ENCODE measurements at places on chromosomes 6 and 20.

DNA sequence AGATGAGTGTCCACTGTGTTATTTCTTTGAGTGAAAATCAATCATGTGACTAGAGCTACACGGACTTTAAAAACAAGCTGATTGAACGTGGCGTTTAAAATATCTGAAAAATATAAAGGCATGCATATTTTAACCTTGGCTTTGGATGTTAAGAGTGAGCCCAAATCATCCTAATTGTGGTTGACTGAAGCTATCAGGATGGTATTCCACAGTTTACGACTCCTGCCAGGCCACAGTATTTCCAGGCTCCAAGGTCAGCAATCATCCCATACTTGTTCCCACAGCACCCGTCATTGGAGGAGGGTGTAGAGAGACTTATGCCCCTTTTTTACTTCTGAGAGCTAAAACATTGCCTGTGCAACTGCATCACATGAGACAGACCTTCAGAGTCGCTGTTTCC lies 43.2 kb upstream of the TMX4 start:
- no peak for DNase-seq

GRCh38 chr6:132359886-132360285 lies 41.4 kb downstream of the MOXD1 start:
- DNase-seq, result no peak

- peak; percentile 98 for DNase-seq
Measured at GRCh38 chr6:88963139-88964090, at the start of gene RNGTT. RNGTT (minus strand) TSS chr6:88963618; CDS start chr6:88963409, 209 bp downstream.

GRCh38 chr20:43744151-43744611 lies 17.4 kb upstream of the GTSF1L start:
- peak; percentile 42 for DNase-seq
